Activated T-cell treated with anti-CD3 and anti-CD28 coated beads, Interleukin-2, amount 50 U/mL, for 24 hours (primary cell): ENCODE measurements at places on chromosomes 12 and 14.
A peak's percentile ranks its signal among the peaks of the same experiment; 100 is the strongest.

GRCh38 chr12:132314516-132315233 is 14.7 kb downstream of the GALNT9 start:
- no peak for DNase-seq

- DNase-seq, result no peak
Measured at GRCh38 chr12:57134949-57135348, 6.7 kb downstream of the LRP1 start.

DNA sequence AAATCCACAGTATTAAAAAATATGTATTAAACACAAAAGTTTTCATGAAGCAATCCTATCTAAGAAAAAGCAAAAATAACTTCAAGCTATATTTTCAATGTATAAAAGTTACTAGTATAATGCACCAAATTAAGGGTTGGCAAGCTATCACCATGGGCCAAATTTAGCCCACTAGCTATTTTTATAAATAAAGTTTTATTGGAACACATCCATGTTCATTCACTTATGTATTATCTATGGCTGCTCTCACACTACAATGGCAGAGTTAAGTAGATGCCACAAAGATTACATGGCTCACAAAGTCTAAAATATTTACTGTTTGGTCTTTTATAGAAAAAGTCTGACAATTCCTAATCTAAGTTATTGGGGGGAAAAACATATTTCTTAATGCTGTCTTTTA is 17.6 kb downstream of the KLHL28 start:
- DNase-seq, result no peak

DNA sequence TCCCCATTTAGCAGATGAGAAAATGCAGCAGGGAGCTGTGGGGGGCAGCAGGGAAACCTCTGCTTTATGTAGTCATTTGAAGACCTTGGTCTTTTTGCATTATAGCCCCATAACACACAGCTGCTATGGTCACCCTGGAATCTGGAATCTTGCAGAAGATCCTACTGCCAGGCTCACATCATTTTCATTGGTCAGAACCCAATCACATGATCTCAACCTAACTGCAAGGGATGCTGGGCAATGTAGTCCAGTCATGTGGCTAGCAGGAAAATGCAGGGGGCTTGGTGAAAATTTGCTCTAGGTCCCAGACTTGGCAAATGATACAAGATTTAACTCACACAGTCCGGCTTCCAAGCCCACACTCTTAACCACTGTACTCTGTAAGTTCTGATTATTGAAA is 1028.7 kb downstream of the AACS start:
- DNase-seq, result no peak

DNA sequence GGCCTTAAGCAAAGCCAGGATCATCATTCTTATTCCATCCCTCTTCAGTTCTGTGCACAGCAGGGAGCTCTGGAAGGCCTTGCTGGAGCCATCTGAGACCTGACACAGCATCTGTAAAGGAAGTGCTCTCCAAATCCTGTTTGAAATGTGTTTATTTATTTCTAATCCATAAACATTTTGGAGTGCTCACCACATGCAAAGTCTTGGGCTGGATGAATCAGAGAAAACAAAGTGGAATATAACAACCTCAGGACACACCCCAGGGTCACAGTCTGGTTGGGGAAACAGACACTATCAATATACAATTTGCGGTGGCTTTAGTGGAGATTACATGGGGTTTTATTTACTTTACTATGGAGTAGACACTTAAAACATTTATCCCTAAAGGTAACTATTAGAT is 54.3 kb downstream of the BMP4 start:
- no peak for DNase-seq

- peak; percentile 47 for DNase-seq
Measured at GRCh38 chr14:92108345-92109254, 2.2 kb upstream of the ATXN3 start.

DNA sequence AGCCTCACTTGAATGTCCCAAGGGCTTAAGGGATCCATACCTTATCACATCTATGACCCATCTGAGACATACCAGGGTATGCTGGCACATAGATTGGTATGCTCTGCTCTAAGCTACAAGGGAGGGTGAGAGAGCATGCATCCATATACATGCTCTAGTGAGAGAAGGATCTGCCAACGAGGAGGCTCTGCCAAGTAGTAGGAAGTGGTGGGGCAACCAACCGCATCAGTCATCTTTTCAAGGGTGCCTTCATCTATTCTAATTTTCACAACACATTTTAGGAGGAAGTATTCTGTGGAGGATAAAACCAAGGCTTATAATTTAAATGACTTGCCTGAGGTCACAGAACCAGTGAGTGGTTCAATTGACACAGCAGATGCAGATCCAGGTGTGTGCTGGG is 6.6 kb upstream of the PPM1A start:
- DNase-seq, result no peak

DNA sequence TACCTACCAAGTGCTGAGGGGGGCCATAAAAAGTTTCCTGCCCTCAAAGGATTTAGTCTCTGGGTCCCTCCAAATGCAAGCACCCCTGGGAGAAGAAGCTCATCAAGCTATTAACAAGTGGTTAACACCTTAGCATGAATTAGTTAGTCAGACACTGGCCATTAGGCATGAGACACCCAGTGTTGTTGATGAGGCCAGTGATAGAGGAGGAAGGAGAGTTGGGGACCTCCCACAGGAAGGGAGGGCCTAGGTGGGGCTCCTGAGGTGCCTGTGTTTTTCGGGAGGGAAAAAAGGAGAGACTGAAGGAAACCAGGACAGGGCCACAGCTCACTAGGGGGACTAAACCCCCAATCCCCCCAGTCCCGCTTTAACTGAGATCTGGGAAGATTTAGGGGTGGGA is 4.5 kb upstream of the KRT71 start:
- DNase-seq, result no peak

DNA sequence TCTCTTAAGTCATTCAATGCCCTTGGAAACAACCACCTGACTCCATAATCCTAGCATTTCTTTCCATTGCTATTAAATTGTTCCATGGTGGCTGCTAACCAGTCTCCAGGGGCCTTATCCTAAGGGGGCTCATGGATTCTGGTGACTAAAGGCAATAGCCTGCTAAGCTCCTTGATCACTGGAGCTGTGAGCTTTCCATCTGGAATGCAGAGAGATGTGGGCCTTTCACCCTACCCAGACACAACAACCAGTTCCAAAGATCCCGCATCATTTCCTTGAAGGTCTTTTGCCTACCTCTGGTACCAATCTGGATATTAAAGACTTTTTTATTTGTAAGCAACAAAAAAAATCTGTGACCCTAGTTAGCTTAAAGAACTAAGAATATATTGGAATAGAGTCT is 32.9 kb downstream of the NDUFA12 start:
- DNase-seq, result no peak

GRCh38 chr14:98957211-98958047 is 314.6 kb downstream of the BCL11B start:
- no peak for DNase-seq

DNA sequence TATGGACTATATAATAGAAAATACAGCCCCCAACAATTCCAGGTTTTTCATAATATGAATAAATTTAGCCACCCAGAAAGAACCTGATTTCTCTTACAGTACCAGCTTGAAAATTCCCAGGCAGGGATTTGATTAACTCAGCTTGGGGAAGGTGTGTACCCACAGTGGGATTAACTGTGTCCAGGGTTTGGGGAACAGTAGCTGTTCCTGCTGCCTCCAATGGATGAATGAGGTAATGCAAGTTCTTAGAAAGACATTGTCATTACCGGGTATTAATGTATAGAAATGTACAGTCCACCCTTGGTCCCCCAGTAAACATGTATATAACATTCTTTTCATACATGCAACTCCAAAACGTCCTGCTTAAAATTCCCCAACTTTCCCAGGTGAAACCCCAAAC is 115.6 kb downstream of the LRIG3 start:
- no peak for DNase-seq

- peak; percentile 69 for DNase-seq
Measured at GRCh38 chr14:58331111-58331510, 32.8 kb downstream of the ARID4A start.
